Stimulated activated CD8-positive, alpha-beta memory T cell treated with anti-CD3 and anti-CD28 coated beads, Interleukin-7, amount 100 ng/mL, for 48 hours (primary cell): ENCODE measurements at places on chromosomes 1 and 21.

GRCh38 chr1:24203404-24203803 lies 16.3 kb upstream of the IFNLR1 start:
- no peak for DNase-seq

- no peak for DNase-seq
Measured at GRCh38 chr1:199302554-199302953, 663.7 kb downstream of the PTPRC start.

DNA sequence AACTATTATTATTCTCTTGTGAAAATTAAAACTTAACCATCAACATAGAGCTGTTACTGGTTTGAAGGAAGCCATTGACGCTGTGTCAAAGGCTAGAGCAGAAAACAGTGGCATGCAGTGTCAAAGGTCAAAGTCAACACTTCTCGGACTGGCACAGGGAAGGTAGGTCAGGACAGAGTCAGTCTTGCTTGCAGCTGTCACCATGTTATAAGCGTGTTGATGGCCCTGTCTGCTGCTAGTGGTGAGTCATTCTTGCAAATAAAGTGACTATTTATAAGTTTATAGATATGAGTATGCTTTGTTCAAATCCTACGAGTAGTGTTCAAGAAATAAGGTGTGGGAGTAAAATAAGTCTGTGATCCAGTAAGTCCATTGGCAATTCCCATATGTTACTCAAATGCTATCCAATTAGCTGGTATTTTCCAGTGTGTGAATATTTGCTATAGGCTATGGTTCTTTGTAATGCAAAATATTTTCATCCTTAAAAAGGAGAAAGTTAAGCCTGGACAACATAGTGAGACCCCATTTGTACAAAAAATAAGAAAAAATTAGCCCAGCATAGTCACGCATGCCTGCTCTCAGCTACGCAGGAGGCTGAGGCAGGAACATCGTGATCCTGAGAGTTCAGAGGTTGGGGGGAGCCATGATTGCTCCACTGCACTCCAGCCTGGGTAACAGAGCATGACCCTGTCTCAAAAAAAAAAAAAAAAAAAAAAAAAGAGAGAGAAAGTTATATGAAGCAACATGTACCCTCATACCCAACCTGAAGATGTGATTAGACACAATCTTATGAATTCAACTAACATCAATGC lies 26.3 kb upstream of the TINAGL1 start:
- no peak for DNase-seq

- DNase-seq, result no peak
Measured at GRCh38 chr1:82264802-82265201, 464.1 kb downstream of the ADGRL2 start.

DNA sequence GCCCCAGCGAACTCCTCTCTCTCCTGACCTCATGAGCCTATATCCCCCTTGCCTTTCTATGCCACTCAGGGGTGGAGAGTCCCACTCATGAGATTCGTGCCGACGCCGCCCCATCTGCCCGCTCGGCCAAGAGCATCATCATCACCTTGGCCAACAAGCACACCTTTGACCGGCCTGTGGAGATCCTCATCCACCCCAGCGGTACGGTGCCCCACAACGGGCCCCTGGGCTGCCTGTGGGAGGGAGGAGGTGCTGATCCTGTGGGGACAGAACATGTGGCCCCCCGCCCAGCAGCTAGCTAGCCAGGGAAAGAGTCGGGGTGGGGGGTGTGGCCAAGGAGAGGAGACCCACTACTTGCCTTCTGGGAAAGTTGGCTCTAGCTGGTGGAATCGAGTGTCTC lies 27.8 kb downstream of the VWA5B1 start:
- DNase-seq, result no peak
